ENCODE measurements at places on chromosomes 4 and X. TPM values are rescaled to one million over a fixed set of nuclear protein-coding genes. Genes with fewer than 3 reads are reported as not detected.

Gene PABPC1L2B
- not detected for total RNA-seq

Gene NRK
- total RNA-seq, result not detected

Gene ANK2
- 1.8 TPM for total RNA-seq

Gene BST1
- 0.21 TPM for total RNA-seq

Gene CYBB
- total RNA-seq, result 38.3 TPM

Gene SCML2
- total RNA-seq, result 28.2 TPM

Gene AKAP14
- not detected for total RNA-seq

Gene CFI
- total RNA-seq, result not detected

Gene CTAG1B
- not detected for total RNA-seq

Gene HUWE1
- total RNA-seq, result 264 TPM

Gene LGI2
- total RNA-seq, result not detected

Gene AMTN
- total RNA-seq, result not detected

Gene LIAS
- 28.4 TPM for total RNA-seq

Gene GRID2
- not detected for total RNA-seq

Gene CENPVL1
- not detected for total RNA-seq

Gene YY2
- 2.2 TPM for total RNA-seq

Gene TLR6
- total RNA-seq, result 9.2 TPM

Gene HSD17B13
- 0.20 TPM for total RNA-seq

Gene MAGEA2
- total RNA-seq, result not detected

Gene CXCR3
- not detected for total RNA-seq

DNA sequence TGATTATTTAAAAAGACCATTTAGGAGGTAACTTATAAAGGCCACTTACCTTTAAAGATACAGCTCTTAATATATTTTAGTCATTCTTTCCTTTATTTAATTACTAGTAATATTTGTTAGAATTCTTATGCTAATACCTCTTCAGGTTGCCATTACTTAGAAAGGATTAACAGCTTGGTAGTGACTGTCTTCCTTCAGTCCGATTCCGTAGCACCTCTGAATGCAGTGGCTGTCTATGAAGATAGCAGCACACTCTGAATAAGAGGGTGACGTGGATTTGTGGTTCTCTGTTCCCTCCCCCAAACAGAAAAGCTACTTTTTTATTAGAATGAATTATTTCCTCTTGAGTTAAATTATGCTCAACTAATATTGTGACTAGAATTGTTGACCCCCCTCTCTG, 92.6 kb upstream of the TENM3 start:
- DNase-seq, result no peak

- peak; percentile 64 for DNase-seq
Measured at GRCh38 chr4:972651-973424, 531 bp downstream of the DGKQ start.

- no peak for DNase-seq
Measured at GRCh38 chr4:144627663-144628076, 18.3 kb upstream of the HHIP start.

DNA sequence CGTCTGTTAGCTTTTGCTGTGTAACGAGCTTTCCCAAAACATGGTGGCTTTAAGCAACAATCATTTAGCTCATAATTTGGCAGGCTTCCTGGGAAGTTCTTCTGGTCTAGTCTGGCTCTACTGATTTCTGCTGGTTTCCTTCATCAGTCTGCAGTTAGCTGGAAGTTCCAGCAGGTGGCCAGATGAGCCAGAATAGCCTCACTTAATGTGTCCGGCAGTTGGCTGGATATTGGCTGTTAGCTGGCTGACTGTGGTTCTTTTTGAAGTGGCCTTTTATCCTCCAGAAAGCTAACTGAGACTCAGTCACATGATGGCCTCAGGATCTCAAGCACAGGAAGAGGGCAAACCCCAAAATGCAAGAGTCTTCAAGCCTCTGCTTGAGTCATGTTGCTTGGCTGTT, 34.9 kb downstream of the FTHL17 start:
- peak; percentile 54 for DNase-seq

DNA sequence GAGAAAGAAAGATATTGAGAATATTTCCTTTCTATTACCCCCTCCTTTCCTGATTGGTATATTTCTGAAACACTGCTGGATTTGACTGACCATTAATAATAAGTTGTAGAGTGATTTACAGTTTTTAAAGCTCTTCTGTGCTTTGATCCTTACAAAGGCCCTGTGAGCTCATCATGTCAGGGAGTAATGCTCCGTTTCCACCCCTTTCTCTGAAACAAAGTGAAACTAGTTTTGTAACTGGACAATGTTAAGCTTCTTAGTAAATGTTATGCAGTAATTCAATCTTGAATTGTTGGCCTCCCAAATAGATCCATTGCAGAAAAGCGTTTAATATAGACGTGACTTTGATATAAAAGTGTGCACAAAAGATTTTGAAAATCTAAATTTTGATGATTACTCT, 190.1 kb upstream of the GNPDA2 start:
- DNase-seq, result no peak

DNA sequence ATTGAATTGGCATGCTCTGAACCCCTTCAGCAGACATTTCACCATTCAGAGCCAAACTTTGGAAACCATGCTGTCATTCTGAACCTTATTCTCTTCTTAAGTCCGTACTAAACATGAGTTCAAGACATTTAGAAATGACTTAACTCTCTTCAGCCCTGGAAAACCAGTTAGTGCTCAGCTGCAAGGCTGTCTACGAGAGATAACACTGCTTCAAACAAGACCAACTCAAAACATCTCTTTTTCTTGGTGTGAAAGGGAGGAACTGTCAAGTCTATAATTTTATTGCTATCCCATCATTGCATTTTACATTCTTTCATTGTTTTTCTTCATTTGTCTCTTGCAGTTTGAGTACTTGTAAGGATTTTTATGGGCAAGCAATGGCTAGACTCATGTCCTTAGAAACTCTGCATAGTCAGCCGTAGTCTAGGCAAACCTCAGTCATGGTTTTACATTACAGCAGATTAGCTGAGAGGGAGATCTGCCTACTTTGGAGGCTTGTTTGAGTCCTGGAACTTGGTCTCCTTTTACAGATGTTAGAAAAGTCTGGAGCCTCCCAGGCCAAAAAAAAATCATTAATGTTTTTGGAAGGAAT, 120.6 kb upstream of the JADE1 start:
- no peak for DNase-seq

DNA sequence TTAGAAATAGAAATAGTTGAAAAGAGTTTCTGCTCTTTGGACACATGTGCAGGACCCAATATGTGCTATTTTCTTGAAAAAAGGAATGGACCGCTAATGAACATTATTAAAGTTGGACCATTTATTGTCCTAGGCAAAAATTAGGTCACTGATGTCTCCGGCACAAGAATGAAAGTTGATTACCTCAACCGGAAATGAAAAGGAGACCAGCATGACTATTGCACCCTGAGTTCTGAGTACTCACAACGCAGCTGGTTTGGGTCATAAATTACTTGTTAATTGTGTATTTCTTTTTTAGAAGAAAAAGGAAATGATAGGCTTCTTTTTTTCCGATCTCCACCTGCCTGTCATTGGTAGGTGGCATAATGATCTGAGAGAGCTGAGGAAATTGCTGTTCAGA, 232.7 kb downstream of the ARHGAP24 start:
- peak; percentile 64 for DNase-seq

DNA sequence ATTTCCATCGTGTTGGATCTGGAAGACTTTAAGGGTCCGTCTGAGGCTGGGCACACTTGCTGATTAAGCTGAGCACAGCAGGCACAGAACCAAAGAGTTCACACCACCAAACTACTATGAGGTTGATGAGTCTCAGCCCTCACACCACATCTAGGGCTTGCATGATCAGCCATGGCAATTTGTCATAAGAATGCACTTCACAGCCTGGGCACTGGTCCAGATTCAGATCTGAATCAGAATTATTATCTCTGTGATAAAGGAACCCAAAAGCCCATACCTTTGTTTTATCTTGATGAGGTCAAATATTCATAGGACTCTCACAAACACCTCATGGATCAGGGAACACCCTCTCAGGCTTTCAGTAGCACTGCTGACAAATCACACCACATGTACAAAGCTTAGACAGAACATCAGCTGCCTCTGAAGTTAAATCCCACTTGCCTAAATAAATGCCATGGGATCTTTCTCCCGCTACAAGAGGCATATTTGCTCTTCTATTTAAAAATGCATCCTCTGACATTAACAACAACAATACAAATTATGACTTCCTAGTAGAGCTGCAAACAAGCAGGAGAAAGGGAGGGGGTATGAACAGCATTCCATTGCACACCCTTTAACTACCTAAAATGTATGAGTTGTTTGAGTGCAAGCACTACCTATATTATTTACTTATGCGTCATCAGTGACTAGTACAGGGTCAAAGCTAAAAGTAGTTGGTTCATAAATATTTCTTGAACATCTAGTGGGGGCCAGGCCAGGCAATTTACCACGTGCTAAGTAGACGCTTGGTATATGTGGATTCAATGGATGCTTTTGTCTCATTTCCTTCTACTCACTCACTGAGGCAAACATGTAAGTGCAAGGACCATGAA, 186.3 kb upstream of the FGF13 start:
- no peak for DNase-seq

GRCh38 chr4:8763966-8764901, 107.4 kb downstream of the HMX1 start:
- DNase-seq, result no peak

DNA sequence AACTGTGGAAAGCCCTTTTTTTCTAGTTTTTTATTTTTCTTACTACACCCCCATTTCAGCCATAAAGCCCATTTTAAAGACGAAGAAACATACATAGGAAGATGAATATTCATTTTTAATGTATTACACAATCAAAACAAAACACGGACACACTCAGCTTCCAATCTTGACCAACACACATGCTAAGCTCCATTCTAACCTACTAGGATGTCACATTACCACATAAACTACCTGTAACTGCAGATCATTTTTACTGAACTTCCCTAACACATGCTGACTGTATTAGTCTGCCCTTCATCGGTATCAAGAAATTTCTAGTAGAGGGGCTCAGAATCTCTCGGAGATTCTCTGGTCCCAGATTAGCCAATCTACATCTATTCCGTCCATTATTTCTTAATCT, 1.8 kb downstream of the CCNI start:
- DNase-seq, result no peak

DNA sequence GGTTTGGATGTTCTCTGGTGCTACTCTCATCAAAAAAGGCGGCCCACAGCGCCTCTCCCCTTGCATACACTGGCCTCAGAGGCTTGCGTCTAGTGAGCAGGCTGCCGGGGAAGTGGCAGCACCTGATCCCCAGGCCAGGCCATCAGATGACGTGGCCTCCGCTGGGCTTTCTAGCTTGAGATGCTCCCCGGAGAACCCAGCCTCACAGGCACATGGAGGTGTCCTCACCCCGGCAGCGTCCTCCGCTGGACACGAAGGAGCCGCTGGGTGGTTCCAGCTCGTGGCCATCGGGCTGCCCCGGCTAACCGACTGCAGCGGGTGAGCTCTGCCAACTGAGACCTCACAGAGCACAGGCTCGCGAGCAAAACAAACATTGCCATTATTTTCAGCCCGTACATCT, 12.8 kb downstream of the IRAK1 start:
- DNase-seq, result no peak

GRCh38 chr4:118557298-118557851, 127.8 kb upstream of the METTL14 start:
- no peak for DNase-seq

GRCh38 chrX:13506574-13506973, 62.8 kb upstream of the EGFL6 start:
- peak; percentile 51 for DNase-seq

- no peak for DNase-seq
Measured at GRCh38 chr4:71685975-71686374, 97.9 kb downstream of the GC start.

DNA sequence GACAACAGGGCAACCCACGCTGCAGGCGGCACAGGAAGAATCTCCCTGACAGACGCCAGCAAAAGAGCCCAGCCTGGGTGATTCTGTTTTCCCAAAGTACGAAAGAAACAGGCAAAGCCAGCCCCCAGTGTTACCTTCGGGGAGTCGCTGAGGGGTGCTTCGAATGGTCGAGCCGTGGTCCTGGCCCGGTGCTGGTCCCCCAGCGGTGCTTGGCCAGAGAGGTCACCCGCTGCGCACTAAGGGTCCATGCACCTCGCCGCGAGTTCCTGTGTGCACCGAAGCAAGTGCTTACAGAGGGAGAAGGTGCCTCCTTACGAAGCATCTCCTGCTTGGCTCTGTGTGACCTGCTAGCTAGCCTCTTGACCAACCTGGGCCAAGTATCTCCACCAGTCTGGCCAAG, 77.1 kb downstream of the HMX1 start:
- no peak for DNase-seq

GRCh38 chr4:102824398-102824797, 3.0 kb downstream of the UBE2D3 start:
- DNase-seq, result no peak

DNA sequence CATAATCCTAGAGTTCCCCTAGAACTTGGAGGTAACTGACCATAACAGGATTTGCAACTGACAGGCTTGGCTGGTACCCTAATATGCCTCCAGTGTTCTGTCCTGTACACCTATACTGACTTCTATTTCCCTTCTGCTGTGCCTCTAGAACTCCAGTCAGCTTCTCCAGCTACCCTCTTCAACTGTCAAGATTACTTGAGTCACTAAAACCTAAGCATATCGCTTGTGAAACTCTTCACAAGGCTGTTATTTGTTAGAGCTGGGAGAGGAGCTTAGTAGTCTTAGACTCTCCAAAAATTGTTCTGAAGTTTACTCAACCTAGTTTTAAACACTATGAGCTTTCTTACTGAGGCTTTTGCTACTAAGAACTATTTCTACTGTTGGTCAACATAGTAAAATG, 52.0 kb downstream of the CCNG2 start:
- no peak for DNase-seq

- DNase-seq, result no peak
Measured at GRCh38 chr4:24889991-24890390, 22.9 kb downstream of the CCDC149 start.

Data from OCI-LY7 (cell line).